Suprapubic skin (tissue), 4 donors: ENCODE measurements at places on chromosomes 3 and 15.

- DNase-seq, result no peak
These were observed 47.8 kb downstream of the SLC30A4 start for GRCh38 chr15:45474799-45475198.

GRCh38 chr15:36315649-36316048 lies 263.8 kb upstream of the CDIN1 start:
- no peak for DNase-seq

GRCh38 chr3:178056868-178057267 lies 479.4 kb upstream of the KCNMB2 start:
- DNase-seq, result no peak

- DNase-seq, result no peak
These were observed 26.2 kb downstream of the POLR2M start for GRCh38 chr15:57732526-57733331.

GRCh38 chr3:51982352-51982837 lies 940 bp upstream of the ACY1 start:
- DNase-seq, result no peak

DNA sequence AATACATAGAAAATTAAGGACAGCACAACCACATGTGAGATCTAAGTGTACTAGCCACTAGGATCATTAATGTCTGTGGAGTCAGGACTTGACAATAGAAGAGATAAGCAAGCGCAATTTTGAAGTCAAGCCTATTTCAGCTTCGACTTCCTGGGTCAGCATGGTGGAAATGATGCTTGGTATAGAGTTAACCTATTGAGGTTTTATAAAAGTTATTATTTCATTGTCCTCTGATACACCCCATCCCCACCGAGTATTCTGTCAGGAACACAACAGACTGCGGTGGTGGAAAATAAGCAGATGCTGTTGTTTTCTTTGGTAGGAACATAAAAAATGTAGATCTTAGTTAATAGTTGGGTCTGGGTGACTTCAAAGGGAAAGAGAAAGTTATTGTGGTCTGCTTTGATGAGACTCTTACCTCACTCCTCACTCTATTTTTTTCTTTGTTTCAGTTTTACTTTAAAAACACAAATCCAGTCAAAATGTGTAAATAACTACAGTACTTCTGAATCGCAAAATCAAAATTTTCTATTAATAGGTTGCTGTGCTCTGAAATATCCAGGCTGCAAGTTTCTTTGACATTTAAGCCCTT lies 82.1 kb downstream of the IL5RA start:
- DNase-seq, result no peak

DNA sequence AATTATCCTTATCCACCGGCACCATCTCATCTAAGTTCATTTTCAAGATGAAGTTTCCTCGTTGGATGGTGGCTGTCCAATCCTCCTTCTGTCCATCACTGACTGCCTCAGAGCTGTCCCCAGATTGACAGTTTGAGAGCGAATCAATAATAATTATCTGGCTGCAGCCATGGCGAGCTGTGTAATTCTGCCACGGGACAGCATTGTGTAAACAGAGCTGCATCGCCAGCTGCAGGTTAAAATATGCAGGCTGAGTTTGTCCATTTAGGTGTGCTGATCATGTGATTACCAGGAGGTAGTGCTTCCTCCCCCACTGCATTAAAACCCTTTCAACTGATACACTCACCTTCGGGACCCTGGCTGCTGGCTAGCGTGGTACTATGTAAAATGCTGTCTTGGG lies 461.9 kb upstream of the ONECUT1 start:
- no peak for DNase-seq

- DNase-seq, result no peak
These were observed 125.6 kb downstream of the CADPS start for GRCh38 chr3:62749657-62750056.

GRCh38 chr3:102329066-102329465 lies 105.7 kb upstream of the ZPLD1 start:
- DNase-seq, result no peak

- no peak for DNase-seq
These were observed 16.6 kb downstream of the ANKRD28 start for GRCh38 chr3:15781131-15781530.
